Fibroblast of the conjunctiva (primary cell): ENCODE measurements at places on chromosomes 16 and 17.

DNA sequence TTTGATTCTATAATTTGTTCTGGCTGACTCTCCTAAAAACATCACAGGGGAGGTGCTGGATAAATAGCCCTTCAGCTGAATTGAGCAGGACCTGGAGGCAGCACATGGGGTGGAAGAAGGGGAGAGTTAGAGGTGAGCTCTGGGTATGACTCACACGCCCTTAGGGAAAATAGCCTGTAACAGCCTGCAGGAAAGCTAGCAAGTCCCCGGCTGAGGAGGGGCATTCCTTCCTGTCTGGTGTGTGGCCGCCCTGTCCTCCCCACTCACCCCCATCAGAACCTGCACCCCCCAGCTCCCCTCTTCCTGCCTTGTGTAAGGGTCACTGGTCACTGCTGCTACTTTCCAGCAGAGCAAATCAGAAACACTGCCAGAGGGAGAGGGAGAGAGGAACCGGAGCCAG is 187.4 kb downstream of the C16orf95 start:
- peak; percentile 49 for DNase-seq

- no peak for DNase-seq
Measured at GRCh38 chr16:23480257-23480656, 27.3 kb upstream of the COG7 start.

- no peak for DNase-seq
Measured at GRCh38 chr16:89729863-89730593, 8.7 kb downstream of the ZNF276 start.

GRCh38 chr17:81948635-81949378 is 1.8 kb upstream of the MYADML2 start:
- no peak for DNase-seq

DNA sequence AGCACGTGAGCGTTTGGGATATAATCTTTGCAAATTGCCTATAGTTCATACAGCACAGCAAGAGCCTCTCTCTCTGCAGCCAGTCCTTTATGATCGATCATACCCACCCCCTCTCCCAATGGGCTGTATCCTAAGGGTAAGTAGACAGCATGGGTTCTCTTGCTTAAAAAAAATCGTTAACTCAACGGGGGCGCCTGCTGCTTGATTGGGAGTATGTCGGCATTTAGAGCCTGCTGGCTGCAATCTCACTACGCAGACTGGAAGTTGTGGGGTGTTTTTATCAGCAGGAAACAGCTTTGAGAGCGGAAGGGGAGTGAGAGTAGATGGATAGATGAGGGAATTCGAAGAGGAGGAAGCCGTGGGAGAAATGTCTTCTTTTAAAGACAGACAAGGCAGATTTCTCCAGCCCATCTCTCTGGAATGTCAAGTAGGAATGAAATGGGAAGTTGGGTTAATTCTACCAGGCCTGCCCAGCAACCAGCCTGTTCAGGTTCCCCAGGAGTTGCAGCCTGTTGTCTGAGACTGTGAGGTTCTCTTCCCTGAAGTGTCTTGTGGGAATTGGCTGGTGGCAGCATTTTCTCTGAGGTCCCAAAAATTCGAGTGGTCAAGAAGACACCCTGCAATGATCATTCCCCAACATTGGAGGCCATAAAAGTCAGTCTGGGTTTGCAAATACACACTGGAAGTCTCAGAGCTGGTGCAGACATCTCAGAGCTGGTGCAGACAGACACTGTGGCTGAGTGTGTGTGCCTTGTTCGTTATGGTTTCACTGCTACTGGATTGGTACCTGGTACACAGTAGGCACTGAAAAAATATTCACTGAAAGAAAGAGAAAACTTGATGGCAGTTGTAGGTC is 65.6 kb downstream of the PRKCB start:
- no peak for DNase-seq

DNA sequence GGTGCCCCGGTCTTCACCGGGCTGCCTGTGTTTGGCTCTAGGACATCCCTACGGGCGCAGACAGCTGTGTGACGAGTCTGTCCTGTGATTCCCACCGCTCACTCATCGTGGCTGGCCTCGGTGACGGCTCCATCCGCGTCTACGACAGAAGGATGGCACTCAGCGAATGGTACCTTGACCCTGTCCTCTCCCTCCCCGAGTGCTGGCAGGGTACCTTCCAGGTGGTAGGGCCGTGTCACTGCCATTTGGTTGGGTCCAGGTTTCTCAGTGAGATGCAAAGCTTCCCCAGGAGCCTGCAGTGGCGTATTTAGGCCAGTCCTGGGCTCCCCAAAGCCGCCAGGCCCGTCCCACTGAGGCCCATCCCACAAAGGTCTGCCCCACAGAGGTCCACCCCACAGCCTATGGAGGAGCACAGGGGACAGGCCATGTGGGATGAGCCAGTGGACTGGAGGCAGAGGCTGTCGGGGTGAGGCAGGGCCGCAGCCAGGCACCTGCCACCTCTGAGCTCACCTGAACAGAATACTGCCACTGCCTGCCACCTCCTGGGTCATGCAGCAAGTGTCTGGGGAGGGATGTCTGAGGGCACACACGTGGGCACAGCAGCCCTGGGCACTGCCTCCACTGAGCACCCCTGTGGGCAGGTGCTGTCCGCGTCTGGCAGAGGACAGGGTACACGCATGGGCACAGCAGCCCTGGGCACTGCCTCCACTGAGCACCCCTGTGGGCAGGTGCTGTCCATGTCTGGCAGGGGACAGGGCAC is 31.4 kb upstream of the CHMP6 start:
- no peak for DNase-seq

DNA sequence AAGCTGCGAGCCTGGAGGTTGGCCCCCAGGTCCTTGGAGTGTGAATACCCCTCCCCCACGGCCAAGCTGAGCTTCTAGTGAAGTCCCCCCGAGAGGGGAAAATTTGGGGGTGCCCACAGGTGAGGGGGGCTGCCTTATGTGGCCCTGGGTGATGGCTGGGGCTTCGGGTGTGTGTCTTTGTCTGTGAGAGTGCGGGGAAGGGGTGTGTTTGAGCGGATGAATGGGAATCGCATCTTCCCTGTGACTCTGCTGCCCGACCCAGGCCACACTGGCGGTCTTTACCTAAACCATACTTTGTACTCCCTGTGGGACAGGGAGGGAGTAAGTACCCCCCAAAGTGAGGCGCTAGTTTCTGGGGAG is 1.3 kb downstream of the SBK1 start:
- no peak for DNase-seq

GRCh38 chr16:70695331-70696070 is 9.6 kb upstream of the MTSS2 start:
- DNase-seq = no peak

DNA sequence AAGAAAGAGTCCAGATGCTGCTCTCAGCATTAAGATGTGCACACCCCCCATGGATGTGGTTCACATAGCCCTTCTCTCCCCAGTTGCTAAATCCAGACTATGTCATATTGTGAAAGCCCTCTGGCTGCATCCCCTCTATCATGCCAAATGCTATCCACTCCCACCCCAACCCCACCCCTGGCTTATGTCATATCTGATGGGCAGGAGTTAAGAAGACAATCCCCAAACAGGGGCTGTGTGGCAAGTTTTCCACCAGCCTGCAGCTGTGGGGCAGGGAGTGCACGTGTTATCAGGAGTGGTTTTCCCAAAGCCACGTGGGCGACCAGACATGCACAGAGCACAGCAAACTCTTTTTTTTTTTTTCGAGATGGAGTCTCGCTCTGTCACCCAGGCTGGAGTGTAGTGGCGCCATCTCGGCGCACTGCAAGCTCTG is 10.0 kb downstream of the FAM117A start:
- DNase-seq = no peak

DNA sequence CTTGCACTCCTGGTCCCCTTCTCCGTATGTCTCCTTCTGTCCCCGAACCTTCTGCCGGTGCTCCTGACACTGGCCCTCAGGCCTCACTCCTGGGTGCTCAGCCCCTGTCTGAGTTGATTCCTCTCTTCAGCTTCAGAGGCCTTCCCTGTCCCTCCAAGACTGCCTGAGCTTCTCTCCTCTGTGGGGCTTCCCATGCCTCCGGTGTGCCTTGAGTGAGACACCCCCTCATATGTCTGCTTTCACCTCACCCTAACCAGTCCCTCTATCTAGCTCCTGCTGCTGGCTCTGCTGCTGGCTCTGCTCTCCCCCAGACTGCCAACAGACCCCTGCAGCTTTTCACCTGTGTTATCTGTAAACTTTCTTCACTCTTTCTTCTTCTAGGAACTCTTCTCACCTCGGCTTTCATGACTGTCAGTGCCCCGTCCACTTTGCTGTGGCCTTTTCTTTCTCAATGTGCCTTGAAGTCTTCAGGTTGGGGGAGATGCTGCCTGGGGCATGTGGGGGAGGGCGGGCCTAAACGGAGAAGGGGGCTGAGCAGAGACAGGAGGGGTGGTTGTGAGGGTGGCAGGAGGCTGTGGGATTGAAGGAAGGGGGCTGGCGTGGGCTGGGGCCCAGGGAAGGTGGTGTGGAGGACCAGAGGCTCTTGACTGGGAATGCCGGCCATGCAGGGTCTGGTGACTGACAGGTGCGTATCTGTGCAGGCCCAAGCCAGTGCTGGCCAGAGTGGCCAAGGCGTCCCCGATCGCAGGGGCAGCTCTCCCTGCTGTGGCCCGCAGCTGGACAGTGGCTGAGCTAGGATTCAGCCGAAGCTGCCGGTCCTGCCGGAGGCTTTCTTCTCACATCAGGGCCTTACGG is 81.3 kb downstream of the METRNL start:
- DNase-seq = no peak

DNA sequence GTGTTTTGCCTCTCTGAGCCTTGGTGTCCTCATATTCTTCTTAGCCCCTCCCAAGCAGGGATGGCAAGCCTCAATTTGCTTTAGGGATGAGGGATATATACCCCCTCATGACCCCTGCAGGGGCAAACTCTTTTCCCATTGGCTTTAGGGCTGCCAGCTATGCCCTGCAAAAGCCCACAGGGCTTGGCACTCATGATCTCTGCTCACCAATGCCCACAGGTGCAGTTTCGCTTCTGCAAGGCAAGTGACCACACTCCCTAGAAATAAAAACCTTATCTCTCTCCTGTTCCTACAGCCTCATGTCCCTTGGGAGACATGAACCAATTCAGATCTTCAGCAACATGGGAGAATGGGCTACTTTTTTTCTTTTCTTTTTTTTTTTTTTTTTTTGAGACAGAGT is 8.8 kb downstream of the BEAN1 start:
- no peak for DNase-seq
